DMS153 (cell line): ENCODE measurements at places on chromosomes 4 and X.

- DNase-seq, result no peak
These were observed 311.4 kb downstream of the MAPK10 start for GRCh38 chr4:86048426-86048825.

DNA sequence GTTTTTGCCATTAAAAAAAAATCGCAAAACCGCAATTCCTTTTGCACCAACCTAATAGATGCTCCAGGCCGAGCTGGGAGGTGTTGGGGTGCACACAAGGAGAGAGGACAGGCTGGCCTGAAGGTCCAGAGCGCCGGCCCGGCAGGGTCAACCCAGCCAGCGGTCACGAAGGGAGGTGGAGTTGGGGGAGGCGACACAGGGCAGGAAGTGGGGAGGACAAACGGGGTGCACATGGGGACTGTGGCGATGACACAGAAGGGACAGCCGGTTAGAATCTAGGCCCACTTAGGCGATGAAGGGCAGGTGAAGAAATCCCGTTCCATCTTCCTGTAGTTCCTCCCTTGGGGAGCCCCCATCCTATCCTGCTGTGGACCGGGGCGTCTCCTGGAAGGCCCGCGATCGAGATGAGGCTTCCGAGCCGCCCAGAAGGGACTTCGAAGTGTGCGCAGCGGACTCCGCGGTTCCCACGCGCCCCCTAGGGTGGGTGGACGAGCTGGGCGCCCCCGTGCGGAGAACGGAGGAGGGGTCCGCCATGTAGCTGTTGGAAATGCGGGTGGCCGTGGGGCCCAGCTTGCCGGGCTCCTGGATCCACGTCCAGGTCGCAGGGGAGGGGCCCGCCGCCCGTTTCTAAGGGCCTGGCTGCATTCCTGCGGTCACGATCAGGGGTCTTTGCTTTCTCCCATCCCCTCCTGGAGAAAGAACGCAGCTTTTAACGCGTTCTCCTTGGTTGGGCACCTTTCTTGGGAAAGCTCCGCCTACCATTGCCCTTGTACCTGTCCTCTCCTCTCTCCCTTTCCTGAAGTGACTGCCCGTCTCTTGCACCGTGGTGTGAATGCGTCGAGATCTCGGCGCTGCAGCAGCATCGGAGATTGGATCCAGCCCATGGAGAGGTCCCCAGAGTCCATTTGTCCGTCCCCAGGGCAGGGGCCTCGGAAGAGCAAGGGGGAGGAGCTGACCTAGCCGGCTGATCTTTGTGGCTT, 17.0 kb upstream of the HPF1 start:
- no peak for DNase-seq

DNA sequence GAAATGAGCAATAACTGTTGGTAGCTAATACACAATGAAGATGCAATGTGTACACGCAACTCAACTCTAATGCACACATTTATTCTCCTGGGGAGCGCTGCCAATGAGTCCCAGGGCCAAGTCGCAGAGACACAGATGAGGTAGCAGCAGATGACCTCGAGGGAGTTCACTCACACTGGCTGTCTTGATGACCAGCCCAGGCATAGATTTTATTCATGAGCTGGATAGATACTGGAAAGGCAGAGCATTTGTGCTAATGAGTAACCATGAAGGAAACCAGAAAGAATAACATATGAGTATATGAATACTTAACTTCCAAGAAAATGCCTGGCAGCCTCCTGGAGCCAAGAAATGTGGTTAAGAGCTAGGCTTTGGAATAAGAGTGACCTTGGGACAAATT, 42.3 kb downstream of the RASL11B start:
- no peak for DNase-seq

DNA sequence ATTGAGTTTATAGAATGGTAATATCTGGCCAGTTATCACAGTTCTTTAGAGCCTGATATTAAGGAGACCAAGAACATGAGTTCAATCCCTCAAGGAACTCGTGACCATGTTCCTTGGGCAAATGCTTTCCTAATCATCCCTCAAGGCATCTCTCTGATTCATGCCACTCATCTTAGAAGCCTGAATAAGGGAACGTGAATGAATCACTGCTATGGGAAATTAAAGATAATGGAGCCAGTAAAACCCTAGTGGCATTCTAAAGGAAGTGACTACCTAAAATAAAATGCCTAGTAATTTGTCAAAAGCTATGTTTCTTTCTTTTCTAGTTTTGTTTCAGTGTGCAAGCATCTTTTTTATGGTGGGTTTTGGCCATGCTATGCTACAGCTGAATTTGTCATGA, 1161.3 kb downstream of the C4orf33 start:
- DNase-seq, result no peak

- no peak for DNase-seq
These were observed 11.8 kb downstream of the DGKQ start for GRCh38 chr4:961351-962230.

DNA sequence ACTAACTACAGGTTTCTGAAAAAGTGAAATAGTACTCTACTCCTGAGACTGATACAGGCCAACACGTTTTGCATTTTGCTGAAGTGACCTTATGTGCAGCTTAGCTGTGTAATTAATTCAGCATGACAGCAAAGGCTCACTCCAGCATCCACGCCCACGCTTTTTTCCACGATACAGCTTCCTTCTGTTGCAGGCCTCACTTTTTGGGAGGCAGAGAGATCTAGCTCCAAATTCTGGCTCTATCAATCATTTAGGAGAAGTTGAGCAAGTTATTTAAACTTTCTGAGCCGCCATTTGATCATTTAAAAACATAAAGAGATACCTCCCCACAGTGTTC, 160.3 kb downstream of the AFAP1 start:
- no peak for DNase-seq

DNA sequence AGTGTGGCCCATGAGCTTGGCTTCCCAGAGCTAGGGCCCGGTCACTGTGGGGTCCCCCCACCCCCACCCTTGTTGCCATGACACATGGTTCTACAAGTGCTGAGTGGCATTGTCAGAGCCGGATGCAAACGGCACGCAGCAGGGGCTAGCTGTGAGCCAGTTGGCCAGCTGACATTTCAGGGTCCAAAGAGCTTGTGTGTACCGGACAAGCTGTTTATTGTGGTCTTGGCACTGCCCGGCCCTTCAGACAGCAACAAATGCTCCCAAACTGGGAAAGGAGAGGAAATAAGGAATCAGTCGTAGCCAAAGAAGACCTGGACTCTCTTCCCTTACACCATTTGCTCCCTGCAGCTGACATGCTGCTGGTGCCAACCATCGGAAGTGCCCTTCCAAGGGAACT, 36.8 kb downstream of the TSC22D3 start:
- no peak for DNase-seq

GRCh38 chr4:113434247-113434587, 327.3 kb downstream of the CAMK2D start:
- DNase-seq, result no peak

- no peak for DNase-seq
These were observed 9.0 kb downstream of the TAB3 start for GRCh38 chrX:30880058-30880457.

DNA sequence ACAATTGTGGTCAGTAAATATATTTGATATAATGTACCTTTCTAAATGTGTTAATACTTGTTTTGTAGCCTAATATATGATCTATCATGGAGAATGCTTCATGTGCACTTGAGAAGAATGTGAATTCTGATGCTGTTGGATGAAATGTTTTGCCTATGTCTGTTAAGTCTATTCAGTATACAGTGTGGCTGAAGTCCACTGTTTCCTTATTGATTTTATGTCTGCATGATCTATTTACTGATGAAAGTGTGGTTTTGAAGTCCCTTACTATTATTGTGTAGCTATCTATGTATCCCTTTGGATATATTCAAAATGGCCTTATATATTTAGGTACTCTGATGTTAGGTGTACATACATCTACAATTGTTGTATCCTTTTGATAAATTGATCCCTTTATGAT, 515.8 kb upstream of the EPHA5 start:
- no peak for DNase-seq

- DNase-seq, result no peak
These were observed 54.0 kb upstream of the FAM120C start for GRCh38 chrX:54237014-54237413.

DNA sequence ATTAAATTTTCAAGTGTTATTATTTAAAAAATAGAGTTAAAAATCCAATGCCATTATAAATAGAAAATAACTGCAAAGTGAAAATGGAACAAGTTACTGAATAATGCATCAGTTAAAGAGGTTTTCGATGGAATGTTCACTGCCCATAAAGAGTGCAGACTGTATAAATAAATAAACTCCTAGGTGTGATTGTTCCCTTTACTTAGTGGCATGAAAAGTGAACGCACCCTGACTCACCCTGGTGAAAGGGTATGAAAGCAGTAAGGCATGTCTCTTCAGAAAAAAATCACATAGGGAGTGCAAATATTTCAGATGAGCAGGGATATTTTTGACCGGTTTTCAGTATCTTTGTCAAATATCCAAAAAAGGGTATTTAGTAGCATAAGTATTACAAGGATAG, 387.8 kb downstream of the DCAF12L2 start:
- no peak for DNase-seq

GRCh38 chr4:15007201-15007600, 4.9 kb downstream of the CPEB2 start:
- DNase-seq, result no peak

DNA sequence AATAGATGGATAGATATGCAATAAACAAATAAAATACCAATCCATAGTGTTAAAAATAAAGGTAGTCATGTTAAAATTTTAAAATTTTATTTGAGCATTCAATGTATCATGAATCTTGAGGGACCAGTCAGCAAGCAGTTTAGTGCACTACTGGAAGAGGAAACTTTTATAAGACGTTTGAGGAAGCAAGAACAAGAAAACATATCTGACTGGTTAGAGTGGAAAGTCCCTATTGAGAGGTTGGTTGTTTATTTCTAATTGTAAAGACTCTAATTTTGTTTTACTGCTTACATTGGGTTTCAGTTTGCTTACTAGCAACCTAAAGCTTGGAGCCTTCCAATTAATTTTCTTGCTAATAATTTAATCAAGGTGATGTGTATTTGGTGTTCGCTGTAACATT, 786.2 kb downstream of the RAB28 start:
- no peak for DNase-seq

DNA sequence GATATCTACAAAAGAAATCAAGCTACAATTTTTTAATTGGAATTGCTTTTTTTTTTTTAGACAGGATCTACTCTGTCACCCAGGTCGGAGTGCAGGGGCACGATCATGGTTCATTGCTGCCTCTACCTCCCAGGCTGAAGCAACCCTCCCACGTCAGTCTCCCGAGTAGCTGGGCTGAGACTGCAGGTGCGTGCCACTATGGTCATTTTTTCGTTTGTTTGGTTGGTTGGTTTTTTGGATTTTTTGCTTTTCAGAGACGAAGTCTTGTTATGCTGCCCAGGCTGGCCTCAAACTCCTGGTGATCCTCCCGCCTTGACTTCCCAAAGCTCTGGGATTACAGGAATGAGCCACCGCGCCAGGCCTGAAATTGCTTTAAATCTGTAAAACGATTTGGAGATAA, 15.6 kb downstream of the RGN start:
- DNase-seq, result no peak

- no peak for DNase-seq
These were observed 353.5 kb downstream of the FBXO8 start for GRCh38 chr4:173929921-173930320.
